ENCODE measurements at places on chromosomes 13 and 19. TPM values are rescaled to one million over a fixed set of nuclear protein-coding genes. Genes with fewer than 3 reads are reported as not detected.

Gene FGF21
- polyA plus RNA-seq: not detected

Gene ZNF560
- polyA plus RNA-seq: not detected

Gene IGSF23
- not detected for polyA plus RNA-seq

GRCh38 chr13:26380930-26381329 lies 127.0 kb downstream of the CDK8 start:
- no peak for DNase-seq

- DNase-seq: no peak
Measured at GRCh38 chr13:100035936-100036335, 53.0 kb upstream of the PCCA start.

DNA sequence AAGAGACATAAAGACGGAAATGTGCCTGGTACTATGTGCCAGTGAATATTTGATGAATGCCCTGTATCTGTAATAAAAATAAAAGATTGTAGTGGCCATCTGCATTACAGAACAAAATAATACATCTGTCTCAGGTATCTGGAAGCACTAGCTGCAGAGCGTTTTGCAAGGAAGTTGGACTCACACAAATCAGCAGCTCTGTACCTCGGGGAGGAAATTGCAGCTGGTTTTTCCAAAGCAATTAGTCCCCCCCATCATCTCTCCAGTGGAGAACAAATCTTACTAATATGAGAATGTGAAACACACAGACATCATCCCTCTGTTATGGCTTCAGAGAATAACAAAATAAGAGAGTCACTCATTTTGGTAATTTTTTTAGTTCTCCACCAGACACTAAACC lies 245.3 kb downstream of the ITGBL1 start:
- no peak for DNase-seq

- DNase-seq: no peak
Measured at GRCh38 chr13:62799931-62800436, 1384.3 kb upstream of the PCDH20 start.

- no peak for DNase-seq
Measured at GRCh38 chr13:30300596-30300995, 6.8 kb downstream of the KATNAL1 start.

GRCh38 chr19:28239270-28239669 lies 973.7 kb downstream of the UQCRFS1 start:
- peak; percentile 34 for DNase-seq

- DNase-seq: no peak
Measured at GRCh38 chr13:110564472-110564985, 3.0 kb upstream of the RAB20 start.

DNA sequence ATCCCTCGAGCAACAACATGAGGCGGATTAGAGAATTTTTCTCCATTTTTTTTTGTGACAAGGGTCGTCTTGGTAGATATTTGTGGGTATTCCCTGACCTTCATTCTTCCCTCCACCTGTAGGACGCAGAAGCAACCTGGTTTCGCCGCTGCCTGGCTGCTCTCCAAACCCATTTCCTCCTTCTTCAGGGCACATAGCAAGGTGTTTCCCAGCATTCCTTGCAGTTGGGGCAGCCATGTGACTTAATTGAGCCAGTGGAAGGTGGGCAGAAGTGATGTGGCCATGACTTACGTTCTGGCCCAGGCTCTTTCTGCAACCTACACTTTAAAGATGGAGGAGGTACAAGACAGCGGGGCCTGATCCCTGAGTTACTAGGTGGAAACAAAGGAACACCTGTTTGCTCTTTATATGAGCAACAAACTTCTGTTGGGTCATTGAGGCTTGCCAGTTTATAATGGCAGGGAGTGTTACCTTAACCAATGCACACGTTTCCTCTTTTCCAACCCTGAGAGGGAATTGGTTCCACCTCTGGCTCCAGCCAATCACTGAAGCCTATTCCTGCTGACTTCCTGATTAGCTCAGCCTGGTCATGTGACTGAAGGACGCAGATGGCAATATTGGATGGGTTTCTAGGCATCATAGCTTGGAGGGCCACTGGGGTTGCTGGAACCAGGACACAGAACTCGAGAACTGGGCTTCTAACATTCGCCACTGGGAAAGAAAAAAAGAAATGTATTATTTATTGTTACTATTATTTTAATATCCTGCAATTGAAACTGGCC lies 30.8 kb upstream of the ZNRF4 start:
- DNase-seq: no peak

- peak; percentile 41 for DNase-seq
Measured at GRCh38 chr19:3608750-3609322, 2.2 kb upstream of the TBXA2R start.

- no peak for DNase-seq
Measured at GRCh38 chr13:99976575-99976974, 5.0 kb upstream of the ZIC5 start.

GRCh38 chr13:100646030-100646673 lies 28.4 kb downstream of the TMTC4 start:
- DNase-seq: no peak

GRCh38 chr19:41753159-41753558 lies 2.2 kb upstream of the CEACAM6 start:
- no peak for DNase-seq

Data from kidney (tissue), 22 donors.